ENCODE measurements at places on chromosomes 7 and 10.

DNA sequence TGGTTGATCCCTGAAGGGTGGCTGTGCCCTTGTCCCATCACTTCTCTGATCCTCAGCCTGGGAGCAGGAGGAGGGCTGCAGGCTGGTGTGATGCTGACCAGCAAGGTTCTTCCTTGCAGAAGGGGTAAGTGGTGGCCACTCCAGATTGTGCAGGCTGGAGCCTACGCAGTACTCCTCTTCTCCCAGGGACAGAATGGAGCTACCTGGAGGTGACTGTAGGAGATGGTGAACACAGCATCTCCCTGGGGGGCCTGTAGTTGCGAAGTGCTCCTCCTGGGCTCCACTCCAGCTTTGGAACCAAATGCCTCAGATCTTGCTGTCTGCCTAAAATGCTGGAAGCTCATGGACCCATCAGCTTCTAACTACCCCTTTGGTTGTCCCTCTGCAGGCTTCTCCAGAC, 323.6 kb upstream of the PODXL start:
- no peak for DNase-seq

DNA sequence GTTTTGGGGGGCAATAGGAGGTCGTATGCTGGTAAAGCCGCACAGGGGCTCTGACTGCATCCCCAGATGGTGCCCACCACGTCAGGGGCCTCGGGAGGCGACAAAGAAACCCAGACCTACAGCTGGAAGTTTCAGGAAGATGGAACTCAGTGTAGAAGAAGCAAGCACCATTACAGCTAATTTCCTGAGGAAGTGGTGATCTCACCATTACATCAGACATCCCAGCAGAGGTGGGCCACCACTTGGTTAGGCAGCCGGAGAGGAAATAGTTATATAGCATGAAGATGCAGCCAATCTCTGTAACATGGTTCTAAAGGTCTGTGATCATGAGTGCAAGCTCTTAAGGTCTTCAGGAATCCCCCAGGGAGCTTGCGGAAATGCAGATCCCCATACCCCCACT, 127.3 kb upstream of the PCBD1 start:
- no peak for DNase-seq

DNA sequence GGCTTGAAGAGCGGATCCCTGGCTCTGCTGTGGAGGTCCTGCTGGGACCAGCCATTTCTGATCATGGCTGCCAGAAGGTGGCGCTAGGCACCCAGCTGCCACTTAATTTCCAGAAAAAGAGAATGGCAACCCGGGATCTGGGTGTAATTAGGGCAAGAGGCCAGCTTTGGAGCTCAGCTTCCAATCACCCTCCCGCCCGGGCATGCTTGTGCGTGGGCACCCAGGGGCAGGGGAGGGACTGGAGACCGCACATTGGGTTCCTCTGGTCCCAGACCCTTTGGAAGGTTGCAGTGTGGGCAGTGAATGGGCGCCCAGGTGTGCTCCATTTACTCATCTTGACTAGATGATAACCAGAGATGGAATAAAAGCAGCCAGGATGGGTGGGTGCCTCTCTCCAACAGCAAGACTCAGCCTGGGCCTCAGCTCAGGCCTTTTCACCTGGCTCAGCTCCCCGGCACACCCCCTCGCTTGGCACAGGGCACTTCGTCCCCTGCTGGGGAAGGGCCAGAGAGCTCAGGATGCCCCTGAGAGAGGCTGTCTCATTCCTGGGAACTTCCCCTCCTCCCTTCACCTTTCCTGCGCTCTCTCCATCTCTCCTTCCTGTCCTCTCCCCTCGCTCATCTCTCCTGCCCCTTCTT, 14.7 kb downstream of the FAM241B start:
- peak; percentile 50 for DNase-seq

GRCh38 chr7:151406051-151406875, 3.6 kb downstream of the WDR86 start:
- DNase-seq, result no peak

DNA sequence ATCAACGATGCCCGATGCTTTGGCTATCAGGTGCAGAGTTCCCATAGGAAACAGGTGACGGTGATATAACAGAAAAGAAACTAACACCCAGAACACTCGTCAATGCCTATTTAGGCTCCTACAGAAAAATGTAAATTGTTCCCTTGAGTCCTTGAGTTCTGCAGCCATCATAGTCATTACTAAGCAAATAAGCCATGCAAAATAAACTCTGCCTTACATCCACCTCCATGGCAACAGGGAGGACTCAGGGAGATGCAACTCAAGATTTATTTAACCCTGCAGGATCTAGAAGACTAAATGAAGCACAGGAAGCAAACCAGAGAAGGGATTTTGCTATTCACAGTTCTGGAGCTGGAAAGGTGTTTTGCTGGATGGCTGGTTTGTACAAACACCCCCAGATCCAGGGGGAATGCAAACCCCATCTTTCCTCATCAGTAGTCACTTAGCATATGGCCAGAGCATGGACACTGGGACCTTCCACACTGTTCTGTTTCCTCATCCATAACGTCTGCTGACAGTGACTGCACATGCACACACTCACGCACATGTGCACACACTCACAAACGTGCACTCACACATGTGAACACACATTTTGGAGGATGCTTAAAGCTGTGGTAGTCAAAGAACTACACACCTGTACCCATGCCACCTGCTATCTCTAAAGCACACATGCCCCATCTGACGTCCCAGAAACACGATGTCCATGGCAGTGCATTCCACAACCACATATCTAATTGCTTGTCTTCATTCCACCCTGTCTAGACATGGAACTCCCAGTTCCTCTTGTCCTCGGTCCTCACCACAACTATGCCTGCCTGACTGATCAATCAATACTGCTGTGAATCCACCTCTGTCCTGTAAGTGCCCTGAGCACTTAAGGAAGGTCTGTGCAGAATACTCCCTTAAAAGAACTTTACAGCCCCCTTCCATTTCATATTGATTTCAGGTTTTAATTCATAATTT, 178.2 kb downstream of the COBL start:
- DNase-seq, result no peak

DNA sequence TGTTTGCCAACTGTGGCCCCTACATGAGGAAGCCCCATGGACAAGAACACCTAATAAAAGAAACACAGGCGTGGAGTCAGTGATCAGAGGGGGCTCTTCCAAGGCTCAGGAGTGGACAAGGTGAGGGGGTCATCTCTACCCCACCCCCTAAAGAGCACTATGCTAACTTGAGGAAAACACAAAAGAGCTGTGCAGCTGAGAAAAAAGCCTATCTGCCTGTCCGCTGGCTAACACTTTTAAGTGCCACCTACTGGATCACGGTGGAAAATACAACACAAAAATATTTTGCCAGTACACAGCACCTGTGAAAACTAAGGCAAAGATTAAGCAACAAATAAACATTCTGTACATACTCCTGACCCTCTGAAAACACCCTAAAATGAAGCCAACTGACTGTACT, 53.1 kb upstream of the COBL start:
- DNase-seq, result no peak

GRCh38 chr7:105002-105401, 87.4 kb upstream of the FAM20C start:
- DNase-seq, result no peak

GRCh38 chr7:80902019-80902418, 16.8 kb downstream of the SEMA3C start:
- no peak for DNase-seq
